ENCODE measurements at places on chromosomes 3 and 15.

DNA sequence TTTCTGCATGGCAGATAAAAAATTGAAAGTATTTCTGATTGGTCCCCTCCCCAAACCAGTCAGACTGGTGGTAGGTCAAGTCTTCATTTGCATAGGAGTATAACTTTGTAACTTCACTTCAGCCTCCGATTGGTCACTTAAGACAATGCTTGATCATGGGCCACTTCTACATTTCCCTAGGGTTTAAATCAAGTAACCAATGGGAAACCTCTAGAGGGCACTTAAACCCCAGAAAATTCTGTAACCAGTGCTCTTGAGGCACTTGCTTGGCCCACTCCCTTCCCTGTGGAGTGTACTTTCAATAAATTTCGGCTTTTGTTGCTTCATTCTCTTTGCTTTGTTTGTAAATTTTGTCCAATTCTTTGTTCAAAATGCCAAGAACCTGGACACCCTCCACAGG lies 225.5 kb downstream of the ARPP21 start:
- no peak for DNase-seq

- DNase-seq: no peak
Observed at GRCh38 chr3:107117922-107118536, 259.2 kb upstream of the CCDC54 start.

GRCh38 chr3:46671541-46672348 lies 21.7 kb downstream of the ALS2CL start:
- no peak for DNase-seq

DNA sequence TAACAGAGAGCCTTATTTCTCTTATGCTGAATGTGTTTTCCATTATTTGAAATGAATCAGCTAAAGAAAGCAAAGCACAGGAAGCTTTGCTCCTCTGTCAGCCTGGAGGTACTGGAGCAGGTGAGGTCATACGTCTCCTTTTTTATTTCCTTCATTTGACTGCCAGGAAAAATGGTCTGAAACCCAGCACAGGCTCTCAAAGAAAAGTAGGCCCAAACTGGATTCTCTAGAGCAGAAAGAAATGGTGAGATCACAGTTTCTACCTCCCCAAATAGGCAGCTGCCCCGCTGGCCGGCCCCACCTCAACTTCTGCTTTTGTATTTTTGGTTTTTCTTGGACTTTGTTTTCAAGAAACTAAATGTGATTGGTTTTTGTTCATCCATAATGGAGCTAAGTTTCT lies 95.1 kb downstream of the RPL39L start:
- DNase-seq: no peak

DNA sequence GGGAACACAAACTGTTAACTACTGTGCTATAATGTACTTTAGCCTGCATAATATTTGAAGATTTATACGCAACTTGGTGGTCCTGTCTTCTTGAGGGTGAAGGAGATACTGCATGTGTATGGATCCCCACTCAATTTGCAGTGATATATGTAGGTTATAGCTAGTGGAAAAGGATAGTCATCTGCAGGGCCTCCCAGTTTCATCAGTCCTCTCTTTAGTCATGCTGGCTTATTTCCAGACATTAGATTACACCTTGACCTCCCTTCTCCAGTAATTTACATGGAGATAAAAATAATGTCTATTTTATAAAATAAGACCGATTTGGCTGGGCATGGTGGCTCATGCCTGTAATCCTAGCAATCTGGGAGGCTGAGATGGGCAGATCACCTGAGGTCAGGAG lies 3.7 kb downstream of the NR1D2 start:
- DNase-seq: no peak
